Gastrocnemius medialis (tissue), 4 donors: ENCODE measurements at places on chromosomes 1 and 21. TPM values are rescaled to one million over a fixed set of nuclear protein-coding genes. Genes with fewer than 3 reads are reported as not detected.

DNA sequence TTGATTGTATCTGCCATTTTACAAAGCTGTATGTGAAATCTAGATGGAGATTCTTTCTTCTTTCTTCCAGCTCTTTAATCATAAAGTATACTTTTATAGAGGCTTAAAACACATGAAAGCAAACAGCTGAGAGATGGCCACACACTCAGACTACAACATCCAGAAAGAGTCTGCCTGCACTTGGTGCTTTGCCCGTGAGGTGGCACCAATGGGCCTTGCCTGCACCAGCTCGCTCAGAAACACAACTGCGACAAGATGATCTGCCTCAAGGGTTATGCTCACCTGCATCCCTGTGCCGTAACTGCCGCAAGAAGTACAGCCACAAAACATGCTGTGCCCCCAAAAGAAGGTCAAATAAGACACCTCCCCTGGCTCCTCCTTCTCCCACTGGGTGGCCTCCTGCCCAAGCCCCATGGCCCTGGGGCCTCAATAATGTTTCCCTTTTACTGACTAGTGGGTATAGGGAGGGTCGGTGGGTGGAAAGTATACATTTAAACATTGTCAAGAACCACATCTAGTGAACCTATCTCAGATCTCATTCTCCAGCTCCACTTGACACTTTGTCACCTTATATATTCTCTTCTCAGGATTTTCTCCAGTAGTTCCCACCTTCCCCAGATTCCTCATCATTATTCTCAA lies 66.7 kb upstream of the ANGPTL3 start:
- DNase-seq = no peak

DNA sequence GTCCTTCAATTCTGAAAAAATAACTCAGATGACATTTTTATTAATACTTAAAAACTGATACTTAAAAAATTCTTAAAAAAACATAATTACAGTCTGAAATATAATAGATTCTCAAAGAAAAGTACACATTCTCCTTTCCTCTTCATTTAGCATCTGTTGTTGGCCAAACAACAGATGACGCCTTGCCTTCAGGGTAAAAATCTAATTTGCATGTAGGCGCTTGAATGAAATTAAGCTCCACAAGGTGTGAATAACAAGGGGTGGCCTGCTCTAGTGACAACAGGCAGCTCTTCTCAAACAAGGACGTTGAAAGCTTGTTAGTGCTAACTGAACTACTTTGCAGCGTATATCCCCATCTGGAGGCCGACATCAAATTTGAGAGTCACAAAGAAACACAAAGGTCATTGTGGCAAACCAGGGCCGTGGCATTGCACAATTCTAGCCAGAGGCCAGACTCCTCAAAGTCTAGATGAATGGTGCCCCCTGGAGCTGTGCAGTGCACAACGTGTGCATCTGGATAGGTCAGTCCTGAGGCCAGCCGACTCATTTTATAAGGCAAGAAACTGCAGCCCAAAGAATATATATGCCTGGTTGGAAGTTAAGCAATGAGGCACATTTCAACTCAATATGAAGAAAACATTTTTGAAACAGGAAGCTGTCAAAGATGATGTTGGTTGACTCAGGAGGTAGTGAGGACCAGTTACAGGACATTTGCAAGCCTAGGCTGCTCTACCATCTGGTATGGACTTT lies 459.2 kb upstream of the RUNX1 start:
- peak; percentile 42 for DNase-seq

DNA sequence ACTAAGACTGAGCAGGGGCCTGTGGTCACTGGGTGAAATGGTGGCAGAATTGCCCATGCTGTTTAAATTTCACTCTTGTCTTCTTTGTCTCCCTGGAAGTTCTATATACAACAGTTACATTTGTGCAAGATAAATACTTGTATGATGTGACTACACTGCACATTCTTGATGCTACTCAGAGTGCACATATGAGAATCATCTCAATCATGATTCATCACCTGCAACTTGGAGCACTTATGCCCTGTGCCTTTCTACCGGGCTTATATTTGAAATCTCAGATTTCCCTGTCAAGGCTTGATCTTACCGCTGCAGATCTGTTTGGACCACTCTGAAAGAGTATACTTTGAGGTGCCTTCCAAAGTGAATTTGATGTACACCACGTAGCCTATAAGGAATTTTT lies 10.6 kb downstream of the PGM1 start:
- DNase-seq = no peak

- DNase-seq = no peak
Observed at GRCh38 chr1:182248721-182249120, 142.9 kb downstream of the GLUL start.

DNA sequence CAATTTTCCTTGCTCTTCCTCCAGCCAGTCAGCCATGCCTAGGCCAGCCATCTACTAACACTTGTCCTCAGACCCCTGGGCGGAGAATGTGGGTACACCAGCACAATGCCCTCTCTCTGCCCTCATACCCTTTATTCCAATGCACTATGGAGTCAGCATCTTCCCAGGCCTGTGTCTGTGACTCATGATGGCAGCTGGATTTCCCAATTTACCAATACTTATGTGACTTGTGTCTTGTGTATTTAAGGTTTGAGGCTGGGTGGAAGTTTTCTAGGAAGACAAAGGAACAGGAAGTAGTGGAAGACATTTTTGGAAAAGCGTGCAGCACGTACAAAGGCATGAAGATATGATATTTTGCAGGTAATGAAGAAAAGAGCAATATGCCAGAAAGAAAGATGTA lies 114.3 kb downstream of the NMNAT2 start:
- no peak for DNase-seq

DNA sequence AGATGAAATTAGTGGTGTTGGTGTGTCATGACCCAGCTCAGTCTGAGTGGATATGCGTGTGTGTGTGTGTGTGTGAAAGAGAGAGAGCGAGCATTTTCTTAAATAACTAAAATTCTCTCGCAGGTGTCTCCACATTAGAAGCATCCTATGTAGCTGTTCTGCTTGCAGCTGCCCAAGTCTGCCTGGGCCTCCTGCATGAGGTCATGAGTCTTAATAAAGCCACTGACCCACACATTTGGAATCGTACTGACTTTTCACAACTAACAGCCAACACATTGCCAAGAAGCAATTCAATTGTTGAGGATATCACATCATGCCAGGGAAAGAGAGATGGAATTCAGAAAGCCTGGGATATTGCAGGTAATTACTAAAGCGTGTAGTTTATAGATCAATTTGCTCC lies 238.2 kb upstream of the AJAP1 start:
- no peak for DNase-seq

GRCh38 chr21:17512253-17513213 lies at the start of gene CXADR:
Gene CXADR, plus strand, starts transcription at chr21:17513043. Its CDS starts 87 bp downstream, at chr21:17513130.
- no peak for DNase-seq

DNA sequence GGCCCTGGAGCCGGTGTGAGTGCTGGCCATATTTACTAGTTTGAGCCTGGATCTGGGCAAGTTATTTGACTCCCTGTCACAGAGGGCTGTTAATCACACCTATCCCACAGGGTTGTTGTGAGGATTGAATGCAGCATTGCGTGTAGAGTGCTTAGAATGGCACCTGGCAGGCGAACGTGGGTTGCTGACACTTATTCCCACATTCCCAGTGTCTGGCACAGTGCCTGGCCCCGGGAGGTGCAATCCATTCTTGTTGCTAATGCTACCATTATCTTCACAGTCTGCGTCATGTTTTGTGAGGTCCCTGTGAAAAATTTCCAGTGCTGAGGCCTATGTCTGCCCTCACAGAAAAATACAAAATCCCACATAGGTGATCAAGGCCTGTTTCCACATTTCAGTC lies 66.1 kb downstream of the CD2 start:
- no peak for DNase-seq

- DNase-seq = no peak
Observed at GRCh38 chr1:42847111-42847595, 740 bp downstream of the ZNF691 start.

DNA sequence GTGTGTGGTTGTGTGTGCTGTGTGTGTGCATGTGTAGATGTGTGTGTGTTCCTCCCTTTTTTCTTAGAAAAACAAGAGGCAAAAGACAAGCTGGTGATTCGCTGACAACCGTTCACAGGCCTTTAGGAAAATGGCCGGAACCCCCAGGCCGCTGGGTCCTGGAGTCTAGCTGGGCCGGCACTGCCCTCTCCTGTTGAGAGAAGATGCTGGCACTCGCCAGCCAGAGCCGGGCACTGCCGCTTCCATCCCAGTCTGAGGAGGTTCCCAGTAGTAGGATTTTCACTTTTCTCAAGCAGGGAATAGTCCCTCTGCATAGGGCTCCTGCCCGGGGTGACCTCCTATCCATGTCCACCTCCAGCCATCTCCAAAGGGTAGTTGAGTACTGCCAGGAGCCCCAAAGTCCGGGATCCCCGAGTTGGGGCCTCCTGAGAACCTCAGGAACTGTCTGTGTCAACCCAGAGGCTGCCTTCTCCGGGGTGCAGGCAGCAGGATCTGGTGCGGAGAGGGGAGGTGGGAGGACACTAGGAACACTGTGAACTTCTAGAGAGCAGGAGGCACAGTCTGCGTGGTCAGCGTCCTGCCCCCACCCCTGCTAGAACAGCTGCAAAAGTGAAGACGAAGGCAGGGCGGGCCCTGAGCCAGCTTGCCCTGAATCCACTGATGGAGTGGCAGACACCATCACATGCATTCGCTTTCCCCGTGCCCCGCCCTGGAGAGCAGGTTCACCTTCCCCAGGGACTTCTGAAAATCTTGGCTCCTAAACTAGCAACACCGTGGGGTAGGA lies 44.1 kb upstream of the ARHGEF16 start:
- no peak for DNase-seq

- no peak for DNase-seq
Observed at GRCh38 chr1:1567891-1568291, 6.8 kb downstream of the SSU72 start.

DNA sequence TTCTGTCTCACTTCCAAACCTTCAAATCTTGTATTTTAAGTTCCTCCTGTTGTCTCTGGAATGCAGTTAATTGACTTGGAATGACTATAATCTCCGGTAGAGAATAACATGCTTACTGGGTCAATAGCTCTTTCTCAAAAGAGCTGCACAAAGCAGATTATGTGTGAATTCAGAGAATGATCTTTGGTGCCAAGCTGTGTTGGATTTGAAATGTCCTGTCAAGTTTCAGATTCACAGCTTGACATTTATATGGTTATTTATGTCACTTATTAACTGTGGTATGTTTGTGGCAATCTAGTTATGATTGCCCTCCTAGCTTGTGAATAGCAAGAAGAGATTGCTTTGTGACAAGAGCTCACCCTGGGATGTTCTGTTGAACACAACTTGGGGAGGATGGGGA lies 128.3 kb upstream of the KCNE2 start:
- no peak for DNase-seq

DNA sequence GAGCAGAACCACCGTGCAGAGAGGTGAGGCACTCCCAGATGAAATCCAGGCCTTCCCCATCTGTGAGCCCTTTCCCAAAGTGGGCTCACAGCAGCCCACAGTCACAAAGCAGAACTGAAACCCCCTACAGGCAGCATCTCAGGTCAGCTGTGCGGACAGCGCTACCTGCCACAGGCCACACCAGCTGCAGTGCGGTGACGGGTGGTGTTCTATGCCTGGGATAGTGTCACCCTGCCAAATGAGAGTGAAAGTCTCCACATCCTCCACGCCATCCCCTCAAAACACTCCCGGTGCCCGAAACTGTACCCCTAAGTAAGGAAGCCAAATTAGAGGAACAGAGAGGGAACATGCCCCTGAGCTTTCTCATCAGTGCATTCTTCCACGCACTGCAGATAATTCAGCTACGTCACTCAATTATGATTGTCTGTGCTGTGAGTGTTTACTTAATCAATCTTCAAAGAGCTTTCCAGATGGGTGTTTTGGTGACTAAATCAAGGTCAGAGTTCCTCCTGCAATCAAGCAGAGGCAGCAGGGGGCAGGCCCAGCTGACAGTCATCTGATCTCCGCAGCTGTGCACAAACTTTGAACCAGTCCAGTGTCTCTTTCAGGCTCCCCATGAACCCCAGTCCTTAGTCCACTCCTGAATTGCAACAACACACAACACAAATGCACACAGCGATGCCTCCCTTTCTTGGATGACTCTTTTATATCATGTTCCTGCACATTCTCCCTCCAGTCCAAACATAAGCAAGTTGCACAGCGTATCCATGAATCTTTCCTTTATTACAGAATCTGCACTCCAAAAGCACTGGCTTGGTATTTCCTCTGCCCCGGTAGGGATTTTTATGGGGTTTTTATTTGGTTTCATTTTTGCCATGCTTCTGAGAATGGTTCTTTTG lies 150.0 kb downstream of the TOMM20 start:
- peak; percentile 68 for DNase-seq

GRCh38 chr1:163047951-163048659 lies 21.1 kb upstream of the RGS4 start:
- DNase-seq = no peak

GRCh38 chr1:193694741-193695140 lies 508.3 kb upstream of the B3GALT2 start:
- DNase-seq = no peak

DNA sequence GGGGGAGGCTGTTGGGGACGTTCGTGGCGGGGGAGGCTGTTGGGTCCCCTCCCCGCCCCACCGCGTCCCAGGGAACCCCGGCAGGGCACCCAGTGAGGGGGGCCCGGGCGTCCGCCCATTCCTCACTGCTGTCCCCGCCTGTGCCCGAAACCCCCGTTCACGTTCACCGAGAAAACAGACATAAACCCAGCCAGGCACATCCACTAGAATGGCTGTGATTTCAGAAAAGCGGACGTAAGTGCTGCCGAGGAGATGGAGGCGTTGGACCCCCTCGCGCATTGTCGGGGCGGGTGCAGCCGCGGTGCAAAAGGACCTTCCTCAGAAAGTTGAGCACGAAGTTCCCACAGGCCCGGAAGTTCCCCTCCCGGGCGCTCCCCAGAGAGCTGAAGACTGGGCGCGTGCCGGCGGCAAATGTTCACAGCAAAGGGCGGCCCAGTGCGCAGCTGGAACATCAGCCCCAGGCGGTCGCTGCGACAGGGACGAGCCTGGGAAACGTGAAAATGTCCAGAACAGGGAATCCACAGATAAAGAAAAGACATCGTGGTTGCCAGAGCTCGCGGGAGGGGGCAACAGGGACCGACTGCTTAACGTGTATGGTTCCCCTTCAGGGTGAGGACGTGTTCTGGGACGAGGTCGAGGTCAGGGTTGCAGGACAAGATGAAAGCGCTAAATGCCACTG lies 18.5 kb upstream of the SAMD11 start:
- DNase-seq = no peak

DNA sequence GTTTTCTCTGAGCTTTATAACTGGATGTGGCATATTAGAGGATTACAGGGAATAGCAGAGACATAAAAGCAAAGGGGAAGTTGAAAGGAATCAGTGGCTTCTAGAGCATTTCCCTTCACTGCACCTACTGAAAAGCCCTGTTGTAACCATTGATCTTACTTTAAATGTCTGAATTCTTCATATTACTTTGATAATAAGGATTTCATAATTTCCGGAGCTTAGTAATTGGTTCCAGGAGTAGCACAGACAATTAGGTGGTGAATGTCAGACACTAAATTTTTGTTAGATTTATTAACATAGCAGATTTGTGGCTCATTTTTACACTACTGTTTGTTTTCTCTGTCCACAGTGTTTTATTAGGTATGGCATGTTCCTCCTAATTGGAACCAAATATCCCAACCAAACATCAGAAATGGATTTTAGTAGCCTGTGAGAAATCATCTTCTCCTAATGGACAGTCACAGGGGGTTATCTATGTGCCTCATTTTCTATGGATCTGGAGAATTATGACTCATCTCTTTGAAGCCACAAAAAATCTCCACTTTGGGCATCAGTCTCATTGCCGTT lies 100.5 kb downstream of the GIPC2 start:
- no peak for DNase-seq

GRCh38 chr1:11925938-11926292 lies 312 bp downstream of the KIAA2013 start:
- no peak for DNase-seq

The HLX gene
- 7.2 TPM for total RNA-seq
